ENCODE measurements at places on chromosomes 7 and 10. TPM values are rescaled to one million over a fixed set of nuclear protein-coding genes. Genes with fewer than 3 reads are reported as not detected.

The UPK3B gene
- 0.98 TPM for total RNA-seq

The CALD1 gene
- total RNA-seq: 27.5 TPM

The ADAM8 gene
- total RNA-seq: 0.98 TPM

The GIMAP4 gene
- 4.7 TPM for total RNA-seq

The PTPN20 gene
- total RNA-seq: 4.7 TPM

The PDE6C gene
- total RNA-seq: not detected

The CTBP2 gene
- total RNA-seq: 36.4 TPM

The SRGN gene
- 16.2 TPM for total RNA-seq

The ABCC2 gene
- total RNA-seq: 0.49 TPM

The TAS2R3 gene
- total RNA-seq: 5.7 TPM

The GIMAP6 gene
- total RNA-seq: 2.7 TPM

The MIOS gene
- 48.7 TPM for total RNA-seq

The HK1 gene
- total RNA-seq: 86.8 TPM
